Right atrium auricular region (tissue), 2 donors: ENCODE measurements at places on chromosomes 2 and 18. TPM values are rescaled to one million over a fixed set of nuclear protein-coding genes. Genes with fewer than 3 reads are reported as not detected.

Gene ANKRD36C
- total RNA-seq: 11.1 TPM

Gene UGT1A9
- total RNA-seq: not detected

Gene LRRTM4
- not detected for total RNA-seq

DNA sequence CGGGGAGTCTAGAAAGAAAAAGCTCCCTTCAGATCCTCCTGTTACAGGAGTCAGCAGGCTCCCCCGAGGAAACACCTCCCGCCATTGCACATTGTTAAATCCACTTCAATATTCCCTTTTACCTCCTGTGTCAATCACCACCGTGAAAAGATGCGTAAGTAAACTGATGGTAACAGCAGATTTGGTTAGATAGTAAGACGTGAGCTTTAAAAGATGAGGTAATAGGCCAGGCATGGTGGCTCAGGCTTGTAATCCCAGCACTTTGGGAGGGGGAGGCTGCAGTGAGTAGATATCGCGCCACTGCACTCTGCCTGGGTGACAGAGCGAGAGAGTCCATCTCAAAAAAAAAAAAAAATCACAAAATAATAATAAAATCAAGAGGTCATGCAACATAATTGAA lies 15.2 kb upstream of the NCL start:
- DNase-seq: no peak

DNA sequence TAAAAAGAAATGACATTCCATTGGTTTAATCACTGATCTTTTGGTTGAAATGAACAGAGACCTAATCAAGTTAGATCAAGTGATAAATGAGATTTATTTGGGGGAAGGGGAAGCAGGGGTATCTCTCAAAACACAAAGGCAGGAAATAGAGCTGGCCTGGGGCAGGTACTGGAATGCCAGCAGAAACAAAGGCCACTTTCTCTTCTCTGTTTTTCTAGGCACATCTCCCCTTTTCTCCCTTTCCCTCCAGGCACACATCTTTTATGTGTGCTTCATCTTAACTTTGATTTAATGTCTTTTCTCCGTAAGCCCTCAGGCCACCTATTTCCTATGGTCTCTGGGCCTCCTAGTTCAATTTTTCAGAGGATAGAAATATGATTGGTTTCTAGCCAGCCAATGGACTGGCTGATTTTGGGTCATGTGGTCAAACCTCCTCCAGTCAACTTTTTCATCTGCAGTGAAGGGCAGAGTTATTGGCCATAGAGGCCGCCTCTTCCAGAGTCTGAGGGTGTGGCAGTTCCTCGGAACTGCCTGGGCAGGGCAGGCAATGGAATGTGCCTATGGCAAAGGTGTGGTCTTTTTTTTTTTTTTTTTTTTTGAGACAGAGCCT lies 58.9 kb upstream of the FAM136A start:
- no peak for DNase-seq

DNA sequence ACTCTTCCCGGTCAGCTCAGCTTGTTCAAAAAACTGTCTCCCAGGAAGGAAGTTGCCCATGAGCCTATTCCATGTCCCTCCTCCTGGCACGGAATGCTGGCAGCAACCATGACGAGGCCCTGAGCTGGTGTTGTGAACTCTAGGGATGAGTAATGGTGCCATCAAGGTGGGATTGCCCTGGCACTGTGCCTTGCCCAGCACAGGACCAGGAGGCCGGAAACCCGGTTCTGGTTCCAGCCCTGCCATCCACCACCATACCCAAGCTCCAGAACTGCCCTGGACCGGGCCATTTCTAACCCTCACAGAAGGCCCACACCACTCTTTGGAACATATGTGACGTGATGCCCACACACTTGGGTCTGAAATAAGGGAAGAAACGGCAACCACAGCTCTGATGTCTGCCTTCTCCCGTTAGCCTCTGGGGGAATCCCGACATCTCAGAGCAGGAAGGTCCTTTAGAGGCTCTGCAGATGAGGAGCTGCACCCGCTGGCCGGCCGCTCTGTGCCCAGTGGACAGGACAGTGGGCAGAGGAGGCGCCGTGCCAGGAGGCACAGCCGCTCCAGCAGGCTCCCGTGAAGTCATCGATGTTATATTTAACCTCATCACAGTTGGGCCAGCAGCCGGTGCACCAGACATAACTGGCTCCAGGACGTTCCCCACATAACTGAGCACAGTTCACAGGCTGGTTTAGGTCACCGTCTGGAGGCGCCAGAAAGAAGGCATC lies 462.1 kb upstream of the ID2 start:
- peak; percentile 69 for DNase-seq

GRCh38 chr2:3536682-3537632 lies 17.6 kb upstream of the ADI1 start:
- peak; percentile 72 for DNase-seq
